Dermis blood vessel endothelial cell (primary cell): ENCODE measurements at places on chromosomes 2 and 18. TPM values are rescaled to one million over a fixed set of nuclear protein-coding genes. Genes with fewer than 3 reads are reported as not detected.

Gene DYNAP
- total RNA-seq, result not detected in 2 replicates

Gene BCL2L11
- 18.9 and 27.3 TPM in 2 replicates for total RNA-seq

Gene ASXL3
- total RNA-seq, result 0.05 TPM in 1 of 2 replicates, not detected in the other

Gene POU3F3
- total RNA-seq, result 0.23 and 0.34 TPM in 2 replicates

Gene CLEC4F
- 0.09 and 0.34 TPM in 2 replicates for total RNA-seq
